ENCODE measurements at places on chromosomes 12 and 14. TPM values are rescaled to one million over a fixed set of nuclear protein-coding genes. Genes with fewer than 3 reads are reported as not detected.

Gene KCNC2
- total RNA-seq = not detected

Gene TAS2R7
- total RNA-seq = not detected

Gene FOXG1
- total RNA-seq = 0.83 TPM

Gene TMEM253
- 0.33 TPM for total RNA-seq

Gene IFT81
- total RNA-seq = 34.9 TPM

Gene SMIM41
- 4.5 TPM for total RNA-seq

Gene CDK2
- 13.4 TPM for total RNA-seq

Gene OR6C2
- total RNA-seq = not detected

Gene PWP1
- total RNA-seq = 69.0 TPM

Gene CLEC4D
- not detected for total RNA-seq

Gene FKBP11
- total RNA-seq = 18.7 TPM

Gene C1QL4
- total RNA-seq = 0.29 TPM

Gene CLECL1
- total RNA-seq = not detected

Gene ACOT6
- not detected for total RNA-seq

Gene ACACB
- 8.3 TPM for total RNA-seq

All from smooth muscle cell of trachea (primary cell).